ENCODE measurements at places on chromosomes 2 and 18. TPM values are rescaled to one million over a fixed set of nuclear protein-coding genes. Genes with fewer than 3 reads are reported as not detected.

CIB4 gene
- total RNA-seq, result not detected

RGPD3 gene
- not detected for total RNA-seq

IL36RN gene
- not detected for total RNA-seq

NT5C1B gene
- total RNA-seq, result not detected

NPHP1 gene
- 1.3 TPM for total RNA-seq

SERPINB4 gene
- total RNA-seq, result not detected

GCG gene
- not detected for total RNA-seq

OSR1 gene
- total RNA-seq, result not detected

CNTNAP5 gene
- total RNA-seq, result not detected

PCARE gene
- not detected for total RNA-seq

RFTN2 gene
- not detected for total RNA-seq

APOB gene
- total RNA-seq, result not detected

CNGA3 gene
- total RNA-seq, result not detected

CYS1 gene
- total RNA-seq, result not detected

SH3RF3 gene
- total RNA-seq, result 1.7 TPM

UGT1A6 gene
- total RNA-seq, result not detected

ANKRD62 gene
- total RNA-seq, result not detected

SERPINB10 gene
- total RNA-seq, result not detected

IL1A gene
- 2.0 TPM for total RNA-seq

CTNNA2 gene
- total RNA-seq, result not detected

AQP12A gene
- not detected for total RNA-seq

CYP1B1 gene
- 41.7 TPM for total RNA-seq

HK2 gene
- 84.5 TPM for total RNA-seq

REG3A gene
- total RNA-seq, result not detected

MRO gene
- not detected for total RNA-seq

CFAP210 gene
- not detected for total RNA-seq

GPR39 gene
- total RNA-seq, result not detected
